ENCODE measurements at places on chromosomes 1 and 21.

GRCh38 chr1:232978815-232979214 is 28.4 kb downstream of the NTPCR start:
- no peak for DNase-seq

DNA sequence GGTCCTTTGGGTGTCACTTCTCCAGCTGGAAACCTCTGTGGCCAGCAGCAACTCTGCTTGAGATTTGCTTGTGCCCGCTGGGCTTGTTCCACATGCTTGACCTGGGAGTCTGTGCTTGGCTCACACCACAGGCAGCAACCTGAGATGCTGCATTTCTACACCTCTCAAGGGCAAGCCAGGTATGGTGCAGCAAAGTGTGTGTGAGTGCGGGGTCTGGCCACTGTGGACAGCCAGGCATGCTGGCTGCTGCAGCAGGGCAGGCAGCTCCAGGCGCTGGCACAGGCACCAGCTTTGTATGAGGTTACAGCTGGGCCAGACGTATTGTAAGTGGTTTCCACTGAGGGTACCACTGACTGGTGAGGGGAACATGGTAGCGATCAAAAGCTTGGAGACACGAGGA is 242.0 kb downstream of the PTGER3 start:
- no peak for DNase-seq

DNA sequence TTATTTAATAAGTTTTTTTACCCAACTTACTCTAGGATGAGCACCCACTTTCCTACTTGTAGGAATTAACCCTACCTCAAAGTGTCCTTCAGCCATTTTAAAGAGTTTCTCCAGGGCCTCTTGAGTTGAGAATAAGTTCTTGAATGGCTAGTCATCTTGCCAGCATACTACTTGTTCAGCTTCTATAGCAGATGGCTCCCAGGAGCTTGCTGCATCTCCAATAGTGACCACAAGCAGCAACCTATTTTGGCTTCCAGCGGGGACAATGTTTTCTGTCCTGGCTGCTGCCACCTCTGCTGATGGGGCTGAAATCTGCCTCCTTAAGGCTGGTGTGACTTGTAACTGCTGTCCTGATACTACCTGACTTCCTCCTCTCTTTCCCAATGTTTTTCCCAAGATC is 20.8 kb upstream of the PIK3R3 start:
- DNase-seq = no peak

DNA sequence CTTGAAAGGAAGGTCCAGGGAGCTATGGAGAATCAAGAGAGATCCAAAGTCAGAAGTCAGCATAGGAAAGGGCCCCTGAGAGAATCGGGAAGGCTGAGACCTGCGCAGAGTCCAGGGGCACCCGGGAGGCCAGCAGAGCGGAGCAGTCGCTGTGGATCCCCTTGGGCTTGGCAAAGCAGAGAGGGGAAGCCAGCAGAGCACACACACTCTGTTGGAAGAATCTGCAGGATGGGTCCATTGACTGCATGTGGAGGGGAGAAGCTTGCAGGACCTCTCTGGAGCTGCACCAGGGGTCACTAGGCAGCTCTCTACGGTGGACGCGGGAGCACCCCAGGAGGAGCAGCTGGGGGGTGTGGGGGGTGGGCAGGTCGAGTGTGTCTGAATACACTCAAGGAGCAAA is 6.4 kb downstream of the RIPK4 start:
- no peak for DNase-seq

DNA sequence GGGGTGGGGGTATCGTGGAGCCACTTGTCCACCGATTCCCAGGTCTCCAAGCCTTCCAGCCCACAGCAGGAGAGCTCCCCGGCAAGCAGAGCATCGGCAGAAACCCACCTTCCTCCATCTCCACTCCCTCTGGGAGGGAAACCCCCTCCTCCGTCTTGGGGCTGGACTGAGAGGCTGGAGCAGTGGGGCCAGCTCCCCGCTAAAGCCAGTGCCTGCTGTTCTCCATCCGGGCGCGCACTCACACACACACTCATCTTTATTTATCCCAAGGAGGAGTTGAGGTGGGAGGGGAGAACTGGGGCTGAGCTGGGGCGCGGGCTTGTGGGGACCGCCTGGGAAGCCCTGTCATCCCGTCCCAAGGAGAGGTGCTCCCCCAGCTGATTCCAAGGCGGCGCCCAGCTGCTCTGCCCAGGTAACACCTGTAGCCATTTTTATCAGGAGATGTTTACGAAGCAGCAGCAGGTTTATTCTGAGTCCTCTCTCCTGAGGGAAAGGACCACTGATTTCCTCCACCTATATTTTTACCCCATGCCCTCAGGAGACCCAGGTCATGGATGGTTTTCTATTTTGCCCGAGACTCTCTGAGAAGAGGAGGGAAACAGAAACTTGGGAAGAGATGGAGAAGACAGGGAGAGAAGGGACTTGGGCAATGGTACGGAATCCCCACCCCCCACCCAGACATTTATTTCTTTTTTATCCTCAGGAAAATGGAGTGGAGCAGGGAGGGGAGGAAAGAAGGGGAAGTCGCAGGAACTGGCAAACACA is 2.1 kb downstream of the KCNN3 start:
- no peak for DNase-seq

Measured in stimulated activated CD8-positive, alpha-beta memory T cell treated with anti-CD3 and anti-CD28 coated beads, Interleukin-4, amount 100 ng/mL, for 1 hour (primary cell).